ENCODE measurements at places on chromosomes 1 and 21. TPM values are rescaled to one million over a fixed set of nuclear protein-coding genes. Genes with fewer than 3 reads are reported as not detected.
A peak's percentile ranks its signal among the peaks of the same experiment; 100 is the strongest.

GRCh38 chr1:152151646-152152045 lies 7.4 kb downstream of the RPTN start:
- no peak for DNase-seq

DNA sequence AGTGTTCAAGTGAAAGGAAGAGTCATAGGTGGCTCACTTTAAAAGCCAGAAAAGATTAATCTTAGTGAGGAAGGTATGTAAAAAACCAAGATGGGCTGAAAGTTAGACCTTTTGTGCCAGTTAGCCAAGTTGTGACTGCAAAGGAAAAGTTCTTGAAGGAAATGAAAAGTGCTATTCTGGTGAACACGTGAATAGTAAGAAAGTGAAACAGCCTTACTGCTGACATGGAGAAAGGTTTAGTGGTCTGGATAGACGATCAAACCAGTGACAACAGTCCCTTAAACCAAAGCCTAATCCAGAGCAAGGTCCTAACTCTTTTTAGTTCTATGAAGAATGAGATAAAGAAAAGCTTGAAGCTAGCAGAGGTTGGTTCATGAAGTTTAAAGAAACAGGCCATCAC lies 106.4 kb downstream of the CTH start:
- no peak for DNase-seq

- DNase-seq: no peak
Measured at GRCh38 chr1:43072314-43072713, 99.8 kb downstream of the EBNA1BP2 start.

DNA sequence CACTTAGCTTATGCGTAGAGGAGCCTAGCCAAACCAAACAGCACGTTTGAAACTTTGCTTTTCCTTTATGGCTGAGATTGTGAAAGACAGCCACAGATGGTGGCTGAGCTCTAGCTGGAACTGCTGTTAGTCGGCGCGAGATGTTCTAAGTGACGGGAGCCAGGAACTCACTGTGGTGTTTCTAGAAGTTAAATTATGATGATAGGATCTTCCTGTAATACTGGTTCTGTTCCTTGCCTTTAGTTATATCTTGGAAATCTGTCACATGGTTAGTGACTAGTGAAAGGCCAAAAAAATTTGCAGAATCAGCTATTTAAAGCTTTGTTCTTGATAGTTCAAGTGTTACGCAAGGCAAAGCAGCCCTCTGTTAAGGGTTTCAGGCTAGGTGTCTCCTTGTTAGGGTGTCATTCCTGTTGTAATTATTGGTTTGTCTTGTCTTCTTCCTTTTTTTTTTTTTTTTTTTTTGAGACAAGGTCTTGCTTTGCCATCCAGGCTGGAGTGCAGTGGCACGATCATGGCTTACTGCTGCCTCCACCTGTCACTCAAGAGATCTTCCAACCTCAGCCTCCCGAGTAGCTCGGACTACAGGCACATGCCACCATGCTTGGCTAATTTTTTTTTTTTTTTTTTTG lies 22.6 kb downstream of the AK4 start:
- peak; percentile 84 for DNase-seq

- no peak for DNase-seq
Measured at GRCh38 chr21:16241479-16241963, 511.7 kb downstream of the USP25 start.

DNA sequence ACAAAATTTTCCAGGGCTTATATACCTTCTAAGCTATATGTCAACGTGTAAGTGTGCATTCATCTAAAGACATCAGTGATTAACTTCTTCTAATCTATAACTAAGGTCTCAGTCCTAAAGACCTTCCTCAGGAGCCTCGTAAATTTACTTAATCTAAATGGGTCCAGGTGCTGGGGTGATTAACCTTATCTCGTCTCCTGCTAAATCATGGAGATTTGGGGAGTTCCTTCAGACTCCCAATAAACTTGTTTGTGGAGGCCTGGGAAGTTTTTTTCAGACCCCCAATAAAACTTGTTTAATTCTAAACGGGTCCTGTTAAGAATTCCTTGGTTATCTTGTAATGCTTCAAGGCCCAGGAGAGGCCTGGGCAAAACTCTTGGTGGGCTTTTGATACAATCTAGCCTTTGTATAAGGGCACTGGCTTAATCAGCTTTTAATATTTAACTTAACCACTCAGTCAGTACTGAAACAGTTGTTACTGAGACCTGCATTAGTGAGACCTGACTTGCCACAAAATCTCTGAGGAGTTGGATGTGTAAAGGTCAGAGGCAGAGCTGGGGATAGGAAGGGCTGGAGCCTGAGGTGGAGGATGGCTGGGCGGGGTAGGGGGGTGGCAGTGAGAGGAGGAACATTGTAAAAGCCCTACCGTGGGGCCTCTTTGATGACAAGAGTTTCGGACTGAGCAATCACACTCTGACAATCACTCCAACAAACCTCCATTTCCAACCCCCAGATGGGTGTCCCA lies 6.2 kb upstream of the HMGCS2 start:
- DNase-seq: no peak

DNA sequence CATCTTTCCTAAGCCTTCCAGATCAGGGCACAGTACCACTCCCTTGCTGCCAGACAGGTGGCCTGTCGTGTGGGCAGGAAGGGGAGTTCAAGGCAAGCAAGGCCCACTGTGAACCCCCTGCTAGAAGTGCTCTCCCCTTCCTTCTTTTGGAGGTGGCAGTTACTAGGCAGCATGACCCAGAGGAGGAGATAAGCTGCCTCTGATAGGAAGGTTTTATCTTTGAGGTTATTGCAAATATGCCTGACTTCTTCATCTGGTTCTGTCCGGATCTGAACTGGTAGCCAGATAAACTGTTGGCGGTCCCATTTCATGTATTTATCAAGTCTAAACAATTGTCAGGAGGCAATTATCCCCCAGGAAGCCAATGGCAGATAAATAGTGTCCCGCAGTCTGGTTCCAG lies 198.2 kb upstream of the LMO4 start:
- DNase-seq: no peak

DNA sequence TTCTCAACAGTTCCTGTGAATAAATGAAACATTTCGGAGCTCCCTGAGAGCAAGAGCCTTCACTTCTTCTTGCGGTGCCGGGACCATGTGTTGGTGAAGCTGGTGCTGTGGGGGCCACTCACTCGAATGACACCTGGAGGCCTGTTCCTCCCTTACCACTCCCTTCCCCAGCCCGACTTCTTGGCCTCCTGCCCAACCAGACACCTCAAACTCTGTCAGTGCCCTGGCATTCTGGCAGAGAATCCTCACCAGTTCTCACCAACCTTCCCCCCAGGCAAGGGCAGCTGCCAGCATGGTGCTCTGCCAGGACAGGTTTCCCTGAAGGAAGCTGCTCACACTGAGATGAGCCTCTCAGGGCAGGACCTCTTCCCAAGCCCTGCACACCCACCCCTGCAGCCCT lies 68.3 kb downstream of the MPZL1 start:
- DNase-seq: peak; percentile 61

DNA sequence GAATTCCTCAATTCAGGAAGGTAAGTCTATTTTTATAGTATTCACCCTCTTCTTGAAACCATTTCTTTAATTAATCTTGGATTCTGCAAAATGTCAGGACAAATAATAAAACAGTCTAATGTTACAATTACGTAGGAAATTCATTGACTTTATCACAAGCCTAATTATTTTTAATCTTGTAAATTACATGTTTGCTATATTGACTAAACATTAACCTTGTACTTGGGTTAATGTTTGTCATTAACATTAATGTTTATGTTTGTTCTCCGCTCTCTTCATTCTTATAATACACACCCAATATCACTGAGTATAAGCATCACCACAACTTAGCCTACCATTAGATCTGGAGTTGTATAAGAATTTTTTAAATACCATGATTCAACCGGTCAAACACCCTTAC lies 2.8 kb downstream of the GCLM start:
- DNase-seq: no peak

GRCh38 chr1:42983253-42983652 lies 24.6 kb upstream of the SLC2A1 start:
- no peak for DNase-seq

GRCh38 chr1:43171312-43171875 lies 696 bp downstream of the EBNA1BP2 start:
- no peak for DNase-seq

DNA sequence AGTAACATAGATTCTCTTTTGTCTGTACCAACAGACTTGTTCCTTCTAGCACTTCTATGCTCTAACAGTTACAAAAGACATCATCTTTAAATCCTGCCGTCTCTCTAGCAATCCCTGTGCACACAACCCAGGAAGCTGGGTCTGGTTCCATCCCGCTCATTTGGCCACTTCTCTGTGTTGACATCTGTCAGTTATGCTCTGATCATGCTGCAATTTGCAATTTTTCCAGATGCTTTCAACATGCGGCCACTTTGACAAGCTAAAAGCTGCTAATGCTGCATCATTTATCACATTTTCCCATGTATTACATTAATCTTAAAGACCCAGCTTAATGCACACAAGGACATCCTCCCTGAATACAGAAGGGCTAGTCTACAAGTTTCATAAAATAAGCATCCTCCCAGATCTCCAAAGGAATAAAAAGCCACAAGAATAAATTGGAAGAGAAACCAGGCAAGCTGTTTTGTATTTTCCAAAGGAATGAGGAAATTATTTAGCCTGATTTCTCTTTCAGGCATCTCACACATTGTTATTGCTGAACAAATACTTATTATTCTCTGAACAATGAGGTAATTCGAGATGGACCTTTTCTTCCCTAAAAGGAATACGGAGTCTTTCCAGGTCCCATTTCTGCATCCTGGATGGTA lies 19.0 kb upstream of the LRRC52 start:
- DNase-seq: no peak

GRCh38 chr1:218525451-218526197 lies 180.5 kb downstream of the TGFB2 start:
- no peak for DNase-seq

DNA sequence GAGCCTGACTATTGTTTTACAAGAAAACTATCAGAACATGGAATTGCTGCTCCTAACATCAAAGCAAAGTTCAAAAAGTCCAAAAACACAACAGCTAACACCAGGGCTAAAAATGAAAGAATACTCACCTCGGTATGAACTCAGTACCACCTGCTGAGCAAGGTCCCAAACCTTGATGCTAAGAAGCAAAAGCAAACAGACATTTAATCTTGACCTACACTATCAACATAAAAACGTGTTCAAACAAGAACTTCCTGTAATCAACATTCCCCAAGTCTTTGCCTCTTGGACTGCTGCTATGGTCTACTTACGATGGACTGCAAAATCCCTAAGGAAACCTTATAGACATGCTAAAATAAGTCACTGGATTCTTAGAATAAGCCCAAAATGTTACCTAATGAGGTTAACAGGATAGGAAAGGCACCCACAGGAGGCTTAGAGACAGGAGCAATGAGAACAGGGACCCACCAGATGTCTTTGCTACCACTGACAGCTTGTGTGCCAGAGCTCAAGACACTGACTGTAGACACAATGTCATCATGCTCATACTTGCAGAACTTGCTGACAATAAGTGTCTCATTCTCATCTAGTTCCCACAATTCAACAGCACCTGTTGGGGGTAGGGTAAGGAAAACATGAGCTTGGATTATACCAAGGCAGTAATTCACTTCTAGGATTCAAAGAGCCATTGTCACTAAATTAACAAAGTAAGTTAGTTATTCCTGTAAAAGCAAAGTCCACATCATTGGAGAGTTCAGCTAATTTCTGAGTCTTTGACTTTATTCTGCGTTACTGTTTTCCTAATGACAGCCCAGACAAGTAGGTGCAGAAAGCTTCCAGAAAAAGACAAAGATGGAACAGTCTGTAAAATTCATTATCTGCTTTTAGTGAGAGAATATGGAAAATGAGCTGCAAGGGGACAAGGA lies 1.8 kb downstream of the WDR77 start:
- DNase-seq: no peak

GRCh38 chr1:109971559-109971958 lies 13.0 kb upstream of the AHCYL1 start:
- no peak for DNase-seq

- DNase-seq: no peak
Measured at GRCh38 chr1:28058971-28059878, 29.2 kb downstream of the EYA3 start.

DNA sequence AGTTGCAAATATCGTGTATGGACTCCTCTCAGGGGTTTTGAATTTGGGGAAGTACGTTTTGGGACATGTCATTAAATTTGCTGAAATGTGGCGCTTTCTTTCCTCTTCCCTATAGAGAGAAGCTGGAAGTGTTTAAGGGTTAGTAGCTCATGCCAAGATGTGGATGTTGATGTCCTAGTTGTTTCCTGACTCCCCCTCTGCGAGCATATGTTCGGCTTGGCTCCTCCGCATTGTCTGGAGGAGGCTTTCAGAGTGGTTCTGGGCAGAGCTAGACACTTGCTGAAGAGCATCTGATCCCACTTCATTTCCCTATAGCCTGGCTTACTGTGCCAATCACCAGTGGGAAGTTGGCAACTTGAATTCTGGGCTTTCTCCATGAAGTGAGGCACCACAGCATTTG lies 347.4 kb upstream of the B3GALT2 start:
- DNase-seq: peak; percentile 78

DNA sequence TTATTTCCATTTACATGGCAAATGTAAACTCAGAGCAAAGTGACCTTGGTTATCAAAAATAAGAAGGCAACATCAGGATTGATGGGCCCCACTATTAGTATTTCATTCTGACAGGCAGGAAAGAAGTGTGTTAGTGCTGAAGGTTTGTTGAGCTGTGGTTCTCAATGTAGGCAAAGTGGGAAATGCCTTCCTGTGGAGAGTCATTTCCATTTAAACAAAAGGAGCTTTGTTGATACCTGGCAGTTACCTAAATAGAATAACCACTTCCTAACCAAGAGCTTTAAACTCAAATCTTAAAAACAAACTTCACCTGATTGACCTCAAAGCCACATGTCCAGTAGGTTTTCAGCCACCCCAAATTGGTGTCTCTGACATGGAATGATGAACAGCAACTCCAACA lies 579.9 kb upstream of the BEND5 start:
- DNase-seq: no peak

- DNase-seq: no peak
Measured at GRCh38 chr1:177873238-177873637, 96.6 kb downstream of the SEC16B start.

- no peak for DNase-seq
Measured at GRCh38 chr1:43757343-43758053, 50.2 kb downstream of the ST3GAL3 start.

GRCh38 chr1:14653461-14653960 lies 55.0 kb downstream of the KAZN start:
- DNase-seq: no peak

- DNase-seq: peak; percentile 55
Measured at GRCh38 chr1:202571719-202572339, 138.4 kb downstream of the SYT2 start.

The NUP210L gene
- not detected for total RNA-seq

The HES2 gene
- 3.1 TPM for total RNA-seq

The RSPH1 gene
- total RNA-seq: not detected

The ICOSLG gene
- total RNA-seq: not detected

The AMY1A gene
- not detected for total RNA-seq
